SK-N-SH (cell line): ENCODE measurements at places on chromosomes 7 and 10.

DNA sequence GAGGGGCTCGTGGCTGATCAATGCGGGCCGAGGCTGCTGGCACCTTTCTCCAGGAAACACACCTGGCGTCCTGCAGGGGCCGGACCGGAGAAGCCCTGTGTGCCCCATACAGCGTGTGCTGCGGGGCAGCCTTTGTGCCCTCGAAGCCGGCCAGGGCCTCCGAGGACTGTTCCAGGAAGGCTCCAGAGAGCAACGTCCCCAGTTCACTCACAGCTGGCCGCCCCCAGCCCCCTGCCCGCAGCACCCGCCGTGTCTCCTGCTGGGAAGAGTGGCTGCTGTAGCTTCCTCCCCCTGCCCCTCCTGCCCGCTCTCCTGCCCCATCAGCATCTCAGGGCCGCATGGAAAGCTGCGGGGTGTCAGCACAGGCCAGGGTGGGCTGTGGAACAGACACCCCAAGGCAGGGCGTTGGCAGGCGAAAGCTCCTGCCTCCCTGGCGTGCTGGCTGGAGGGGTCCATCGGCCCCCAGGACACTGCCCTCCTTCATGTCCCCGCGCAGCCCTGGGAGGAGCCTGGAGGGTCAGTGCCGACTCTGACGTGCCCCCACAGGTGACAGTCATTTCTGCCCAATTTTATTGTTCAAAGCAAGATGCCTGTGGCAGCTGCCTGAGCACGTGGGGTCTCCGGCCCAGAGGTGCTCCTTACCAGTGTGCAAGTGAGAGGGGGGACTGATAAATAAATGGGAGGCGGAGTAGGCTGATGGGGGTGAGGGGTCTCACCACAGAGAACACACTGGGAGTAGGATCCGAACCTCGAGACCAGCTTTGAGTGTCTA is 95.8 kb upstream of the DIP2C start:
- no peak for DNase-seq

GRCh38 chr10:26486304-26486703 is 48.2 kb downstream of the APBB1IP start:
- DNase-seq, result no peak

GRCh38 chr7:127986581-127987521 is 44.4 kb downstream of the LRRC4 start:
- DNase-seq, result no peak

DNA sequence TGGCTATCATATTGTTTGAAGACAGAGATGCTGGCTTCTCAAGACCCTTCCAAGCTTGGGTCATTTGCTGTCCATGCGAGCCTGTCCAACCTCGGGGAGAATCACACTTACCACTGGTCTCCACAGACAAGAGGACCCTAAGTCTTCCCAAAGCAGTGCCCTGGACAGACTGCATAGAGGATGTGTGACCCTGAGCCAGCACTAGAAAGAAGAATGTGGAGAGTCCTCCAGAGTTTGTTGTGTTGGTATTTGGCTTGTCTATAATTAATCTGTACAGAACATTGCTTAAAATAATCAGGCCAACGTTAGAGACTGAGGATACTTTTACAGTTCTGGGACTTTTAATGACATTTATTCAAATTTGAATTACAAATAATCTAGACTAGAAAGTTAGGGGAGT is 212.7 kb downstream of the TMEM178B start:
- no peak for DNase-seq

GRCh38 chr7:129949292-129950133 is 3.2 kb downstream of the UBE2H start:
- DNase-seq, result peak; percentile 47

GRCh38 chr10:51176976-51177695 is 102.8 kb downstream of the PRKG1 start:
- DNase-seq, result no peak

DNA sequence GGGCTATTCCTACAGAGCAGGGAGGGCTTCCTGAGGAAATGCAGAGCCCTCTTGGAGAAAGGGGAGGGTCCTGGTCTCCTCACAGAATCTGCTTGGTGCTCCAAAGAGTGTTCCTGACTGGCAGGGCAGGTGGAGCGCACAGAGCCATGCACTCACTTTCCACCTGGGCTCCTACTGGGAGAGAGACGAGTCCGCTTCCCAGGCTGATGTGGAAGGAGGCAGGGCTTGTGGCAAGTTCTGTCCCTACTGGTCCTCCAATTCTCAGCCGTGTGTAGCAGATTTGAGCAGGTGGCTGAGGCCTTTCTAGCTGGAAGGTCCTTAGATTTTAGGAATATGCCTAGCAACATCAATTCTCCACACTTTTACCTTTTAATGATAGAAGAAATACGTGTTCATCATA is 111.5 kb upstream of the MKI67 start:
- no peak for DNase-seq
